ENCODE measurements at places on chromosomes 1 and 21.

DNA sequence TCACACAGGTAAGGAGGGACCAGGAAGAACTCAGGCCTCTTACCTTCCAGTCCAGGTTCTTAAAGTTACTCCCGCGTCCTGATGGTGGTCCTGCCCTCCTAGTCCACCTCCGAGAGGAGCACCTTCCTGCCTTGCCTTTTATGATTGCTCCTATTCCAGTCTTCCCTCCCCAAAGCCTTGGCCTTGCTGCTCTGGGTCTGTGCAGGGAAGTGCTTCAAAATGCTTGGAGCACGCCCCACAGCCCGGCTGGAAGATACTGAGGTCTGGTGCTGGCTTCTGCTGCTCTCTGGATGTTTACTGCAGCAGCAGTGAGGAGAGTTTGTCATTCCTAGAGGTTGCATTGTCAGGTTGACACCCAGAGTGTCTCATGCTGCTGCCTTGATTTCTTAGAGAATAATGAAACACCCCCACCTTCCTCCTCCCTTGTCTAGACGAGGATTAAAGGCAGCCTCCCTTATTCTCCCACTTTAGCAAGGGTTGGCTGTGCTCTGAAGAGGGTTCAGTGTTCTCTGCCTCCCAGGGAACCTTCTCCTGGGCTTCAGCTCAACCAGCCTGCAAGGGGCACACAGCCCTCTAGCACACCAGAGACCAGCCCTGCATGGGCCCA, 142.2 kb upstream of the CACNA1E start:
- DNase-seq = no peak

- DNase-seq = no peak
Measured at GRCh38 chr1:203573730-203574129, 52.9 kb upstream of the ATP2B4 start.

DNA sequence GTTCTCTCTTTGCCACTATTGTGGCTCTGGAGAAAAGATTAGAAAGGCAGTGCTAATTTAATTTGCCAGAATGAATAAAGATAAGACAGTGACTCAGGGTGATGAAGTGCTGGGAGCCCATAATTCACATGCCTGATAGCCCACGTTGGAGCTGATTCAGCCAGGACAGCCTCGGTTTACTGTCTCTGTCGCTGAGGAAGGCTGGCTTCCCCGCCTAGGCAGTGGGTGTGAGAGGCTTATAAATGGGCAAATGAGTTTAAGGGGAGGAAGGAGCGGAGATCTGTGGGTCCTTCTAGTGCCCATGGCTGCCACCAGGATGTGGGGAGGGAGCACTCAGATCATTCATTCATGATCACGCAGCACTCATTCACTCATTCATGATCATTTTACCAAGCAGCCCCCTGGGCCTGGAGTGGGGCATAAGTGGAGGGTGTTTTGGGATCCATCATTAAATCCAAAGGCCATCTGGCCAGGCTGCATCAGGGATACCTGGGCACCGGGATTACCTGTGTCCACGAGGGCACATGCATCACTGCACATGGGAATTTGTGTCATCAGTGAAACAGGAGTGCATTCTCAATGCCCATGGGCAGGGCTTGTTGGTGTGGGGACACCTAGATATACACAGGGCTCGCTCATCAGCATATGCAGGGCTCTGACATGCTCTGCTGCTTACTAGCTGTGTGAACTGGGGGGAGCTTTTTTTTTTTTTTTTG, 315.4 kb downstream of the MATN1 start:
- DNase-seq = no peak

DNA sequence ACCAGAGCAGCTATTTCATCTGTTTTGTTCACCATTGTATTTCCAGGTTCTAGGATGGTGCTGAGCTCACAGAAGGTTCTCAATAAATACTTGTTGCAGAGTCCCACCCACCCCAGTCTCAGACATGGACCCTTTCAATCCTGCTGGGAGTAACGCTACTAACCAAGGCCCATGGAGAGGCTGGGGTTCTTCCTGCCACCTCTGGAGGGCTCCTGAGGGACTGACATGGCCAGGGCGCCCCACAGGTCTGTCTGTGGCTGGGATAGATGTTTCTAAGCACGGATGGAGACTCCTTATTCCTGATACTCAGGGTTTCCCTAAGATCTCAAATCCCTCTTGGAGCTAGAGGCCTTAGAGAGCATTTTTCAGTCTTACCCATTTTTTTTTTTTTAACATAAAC, 87.4 kb downstream of the EPHB2 start:
- no peak for DNase-seq

- DNase-seq = no peak
Measured at GRCh38 chr1:6207075-6207885, 1.4 kb downstream of the RNF207 start.

DNA sequence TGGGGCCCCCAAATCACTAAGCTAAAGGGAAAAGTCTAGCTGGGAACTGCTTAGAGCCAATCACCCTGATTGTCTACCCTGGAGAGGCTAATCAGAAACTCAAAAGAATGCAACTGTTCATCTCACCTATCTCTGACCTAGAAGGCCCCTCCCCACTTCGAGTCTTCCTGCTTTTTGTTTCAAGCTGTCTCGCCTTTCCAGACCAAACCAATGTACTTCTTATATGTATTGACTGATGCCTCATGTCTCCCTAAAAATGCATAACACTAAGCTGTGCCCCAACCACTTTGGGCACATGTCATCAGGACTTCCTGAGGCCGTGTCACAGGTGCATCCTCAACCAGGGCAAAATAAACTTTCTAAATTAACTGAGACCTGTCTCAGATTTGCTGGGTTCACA, 209.5 kb downstream of the APP start:
- DNase-seq = no peak

DNA sequence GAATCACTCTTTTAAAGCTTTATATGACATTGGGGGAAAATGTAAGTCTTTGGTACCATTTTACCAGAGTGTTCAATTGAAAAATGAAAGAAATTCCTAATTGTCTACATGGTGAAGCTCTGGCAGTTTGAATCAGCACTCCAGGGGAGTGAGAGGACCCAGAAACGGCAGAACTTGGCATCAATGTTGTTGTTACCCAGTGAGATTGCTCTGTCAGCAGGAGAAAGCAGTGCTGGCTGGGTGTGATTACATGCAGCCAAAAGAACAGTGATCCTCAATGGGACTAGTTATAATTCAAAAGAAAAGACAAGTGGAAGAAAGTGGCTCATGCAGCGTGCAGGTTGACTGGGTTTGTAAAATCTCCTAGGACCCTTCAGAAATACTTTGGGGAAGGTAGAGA, 206.4 kb downstream of the PTPRC start:
- DNase-seq = no peak

- DNase-seq = no peak
Measured at GRCh38 chr1:193013005-193013404, 46.2 kb downstream of the UCHL5 start.

GRCh38 chr1:2906620-2907019, 105.1 kb upstream of the TTC34 start:
- no peak for DNase-seq

DNA sequence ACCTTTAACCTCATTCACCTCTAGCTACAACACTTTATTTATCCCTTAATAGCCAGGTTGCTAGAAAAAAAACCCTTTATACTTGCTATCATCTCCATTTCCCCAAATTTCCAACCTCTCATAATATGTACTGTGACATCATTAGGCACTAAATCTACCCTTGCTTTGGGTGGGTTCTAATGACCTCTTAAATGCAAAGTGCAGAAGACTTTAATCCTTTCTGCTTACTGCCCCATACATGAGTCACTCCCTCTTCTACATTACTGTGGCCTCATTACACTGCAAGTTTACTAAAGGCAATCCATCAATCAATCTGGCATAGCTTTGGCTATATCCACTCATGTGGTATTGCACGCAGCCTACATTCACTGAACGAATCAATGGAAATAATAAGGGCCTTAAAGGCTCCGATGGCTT, 353.3 kb downstream of the SMYD3 start:
- DNase-seq = no peak

DNA sequence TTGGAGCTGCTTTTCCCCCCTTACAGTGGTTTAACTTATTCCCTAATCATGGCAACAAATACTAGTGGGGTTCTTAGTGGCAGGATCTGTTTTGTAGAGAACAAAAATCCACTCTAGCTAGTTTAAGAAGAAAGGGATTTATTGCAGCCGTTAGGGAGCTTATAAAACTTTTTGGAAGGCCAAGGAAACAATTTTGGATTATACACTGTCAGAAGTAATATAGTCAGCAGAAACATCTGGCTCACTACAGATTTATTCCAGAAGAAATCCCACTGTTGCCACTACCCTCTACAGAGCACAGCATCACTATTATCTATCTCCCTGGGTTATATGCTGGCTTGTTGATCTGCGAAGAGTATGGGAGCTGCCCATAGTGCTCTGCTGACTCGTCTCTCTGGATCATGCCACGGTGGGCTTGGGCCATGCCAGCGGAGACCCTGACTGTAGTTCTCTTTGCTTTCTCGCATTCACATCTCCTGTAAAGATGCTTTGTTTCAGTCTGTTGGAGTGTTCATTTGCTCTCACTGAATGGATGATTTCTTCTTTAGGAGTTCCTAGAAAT, 107.5 kb downstream of the ODF2L start:
- no peak for DNase-seq
